ENCODE measurements at places on chromosomes 11 and 22. TPM values are rescaled to one million over a fixed set of nuclear protein-coding genes. Genes with fewer than 3 reads are reported as not detected.

Gene SEC14L6
- not detected for total RNA-seq

GRCh38 chr11:83035070-83035854, 36.4 kb downstream of the RAB30 start:
- peak; percentile 75 for DNase-seq

- DNase-seq, result no peak
These were observed 67.8 kb upstream of the CHST1 start for GRCh38 chr11:45733176-45733575.

Gene PVALB
- total RNA-seq, result not detected

GRCh38 chr22:33975841-33976240, 55.6 kb upstream of the LARGE1 start:
- DNase-seq, result no peak

Gene MEI1
- total RNA-seq, result not detected

DNA sequence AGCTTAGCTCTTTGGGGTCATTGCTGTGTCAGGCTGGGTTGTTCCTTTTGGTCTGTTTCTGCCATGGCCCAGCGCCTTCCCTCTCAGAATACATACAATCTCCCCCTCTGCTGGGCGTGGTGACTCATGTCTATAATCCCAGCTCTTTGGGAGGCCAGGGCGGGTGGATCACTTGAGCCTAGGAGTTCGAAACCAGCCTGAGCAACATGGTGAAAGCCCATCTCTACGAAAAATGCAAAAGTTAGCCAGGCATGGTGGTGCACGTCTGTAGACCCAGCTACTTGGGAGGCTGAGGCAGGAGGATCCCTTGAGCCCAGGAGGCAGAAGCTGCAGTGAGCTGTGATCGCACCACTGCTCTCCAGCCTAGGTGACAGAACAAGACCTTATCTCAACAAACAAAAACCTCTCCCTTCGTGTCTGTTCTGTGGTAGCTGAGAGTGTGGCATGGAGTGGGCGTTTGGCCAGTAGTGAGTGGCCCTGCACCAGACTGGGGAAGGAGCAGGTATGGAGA, 46.7 kb upstream of the RAB1B start:
- DNase-seq, result no peak

GRCh38 chr11:8168485-8169257, at the start of gene RIC3:
Gene RIC3 (minus strand): TSS chr11:8169025. CDS start chr11:8168989, 36 bp downstream.
- DNase-seq, result no peak

DNA sequence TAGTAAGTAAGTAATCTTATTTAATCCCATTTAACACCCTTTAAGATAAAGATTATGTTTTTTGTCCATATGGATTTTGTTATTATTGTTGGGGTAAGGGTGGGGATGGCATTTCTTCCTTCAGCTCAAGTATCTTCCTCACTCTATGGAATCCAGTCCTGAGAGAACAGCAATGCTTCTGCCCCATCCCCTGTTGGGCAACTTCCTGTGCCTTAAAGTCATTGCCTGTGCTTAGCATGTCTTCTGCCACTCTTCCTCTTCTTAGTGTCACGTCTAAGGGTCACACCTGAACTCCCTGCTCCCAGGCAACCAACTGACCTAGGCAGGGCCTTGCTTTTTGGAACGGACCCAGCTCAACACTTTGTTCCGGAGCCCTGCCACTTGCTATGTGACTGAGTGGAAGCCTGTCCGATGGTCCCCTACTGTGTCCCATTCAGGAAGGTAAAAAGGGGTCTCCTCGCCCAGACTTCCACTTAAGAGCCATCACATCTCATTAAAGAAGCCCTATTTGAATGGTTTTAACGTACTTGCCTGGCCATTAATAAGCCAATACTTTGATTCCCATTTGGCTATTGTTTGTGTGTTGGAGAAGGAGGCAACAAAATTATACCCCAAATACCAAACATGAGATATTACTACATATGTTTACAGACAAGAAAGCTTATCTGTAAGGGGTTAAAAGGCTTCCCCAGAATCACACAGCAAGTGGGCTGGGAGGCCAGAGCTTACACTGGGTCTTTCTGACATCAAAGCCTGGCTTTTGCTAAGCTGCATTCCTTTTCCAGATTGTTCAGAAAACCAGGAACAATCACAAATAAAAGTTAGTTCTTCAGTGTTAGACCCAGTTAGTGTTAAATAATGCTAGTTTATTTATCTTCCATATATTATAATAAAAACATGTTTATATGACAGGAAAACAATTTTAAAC, 59.2 kb downstream of the RAB38 start:
- DNase-seq, result no peak

Gene CRYBA4
- total RNA-seq, result not detected

DNA sequence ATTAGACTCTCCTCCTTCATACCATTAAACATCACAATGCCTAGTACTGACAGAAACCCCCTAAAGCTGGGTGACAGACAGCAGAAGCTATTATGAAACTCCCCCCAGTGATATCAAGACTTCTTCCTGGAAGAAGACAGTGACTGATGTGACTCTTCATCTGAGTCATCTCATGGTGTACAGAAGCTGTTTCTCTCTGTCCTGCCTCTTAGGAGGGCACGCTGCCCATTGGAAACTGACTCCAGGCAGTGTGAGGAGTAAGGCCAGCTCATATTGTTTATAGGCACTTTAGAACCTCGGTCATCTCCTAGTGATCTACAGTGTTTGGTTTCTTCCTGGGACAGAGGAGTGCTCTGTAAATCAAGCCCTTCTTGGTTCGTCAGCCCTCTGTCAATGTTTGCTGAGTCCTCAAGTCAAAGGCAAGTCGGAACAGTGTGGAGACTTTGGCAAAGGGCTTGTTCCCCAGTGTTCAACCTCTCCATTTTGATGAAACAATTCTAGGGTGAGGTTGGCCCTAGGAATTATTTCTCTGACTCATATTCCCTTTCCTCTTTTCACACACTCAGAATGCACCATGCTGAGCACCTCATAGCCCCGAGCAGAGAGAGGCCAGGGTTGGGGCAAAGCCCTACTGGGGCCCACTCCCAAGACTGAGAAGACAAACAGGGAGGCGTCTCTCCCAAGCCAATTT, 172.5 kb upstream of the TMEM45B start:
- DNase-seq, result peak; percentile 38

DNA sequence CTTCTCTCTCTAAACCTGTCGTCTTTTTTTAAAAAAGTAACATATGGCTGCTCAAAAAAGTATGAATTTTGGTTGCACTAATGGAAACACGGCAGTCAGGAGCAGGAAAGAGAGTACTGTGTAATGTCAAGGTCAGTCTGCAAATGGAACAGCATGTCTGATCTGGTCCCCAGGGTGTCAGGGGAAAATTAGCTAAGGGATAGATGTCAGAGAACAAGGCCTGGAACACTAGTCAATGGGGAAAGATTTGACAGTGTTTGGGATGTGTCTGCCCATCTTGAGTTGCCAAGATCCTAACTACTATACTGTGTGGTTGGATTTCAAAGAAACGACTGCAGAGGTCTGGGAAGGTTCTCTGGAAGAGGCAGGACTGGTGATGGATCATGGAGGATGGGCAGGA, 65.7 kb upstream of the PHOX2A start:
- no peak for DNase-seq

- DNase-seq, result no peak
These were observed 19.6 kb downstream of the PRDM11 start for GRCh38 chr11:45165806-45166603.
